Activated naive CD4-positive, alpha-beta T cell (primary cell): ENCODE measurements at places on chromosomes 6 and 20.

GRCh38 chr20:33787253-33787891 lies 23.8 kb upstream of the CHMP4B start:
- DNase-seq = no peak

- no peak for DNase-seq
These were observed 105.7 kb upstream of the FAM184A start for GRCh38 chr6:119184008-119184648.

DNA sequence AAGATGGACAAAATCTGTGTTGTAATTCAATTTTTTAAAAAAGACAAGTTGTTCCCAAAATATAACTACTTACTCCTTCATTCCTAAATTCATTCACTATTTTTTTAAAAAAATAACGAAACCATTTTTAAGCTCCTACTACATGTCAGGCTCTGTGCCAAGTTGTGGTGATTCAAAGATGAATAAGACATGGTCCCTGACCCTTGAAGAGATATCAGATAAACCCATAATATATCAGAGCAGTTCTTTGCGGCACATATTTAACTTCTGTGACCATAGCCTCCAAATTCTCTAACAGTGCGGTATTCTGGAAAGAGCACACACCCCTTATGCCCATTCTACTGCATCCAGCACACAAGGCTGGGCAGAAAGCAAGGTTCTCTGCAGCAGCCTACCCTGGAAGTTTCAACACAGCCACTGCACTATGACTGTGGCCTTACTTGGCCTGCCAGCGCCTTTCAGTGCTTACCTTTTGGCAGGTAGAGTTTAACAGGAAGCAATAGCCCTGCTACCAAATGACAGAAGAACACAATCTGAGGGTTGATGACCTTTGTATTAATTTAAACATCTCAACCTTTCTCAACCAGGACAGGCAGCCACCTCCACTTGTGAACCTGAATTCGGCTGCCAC lies 406.5 kb downstream of the BTBD9 start:
- DNase-seq = no peak

DNA sequence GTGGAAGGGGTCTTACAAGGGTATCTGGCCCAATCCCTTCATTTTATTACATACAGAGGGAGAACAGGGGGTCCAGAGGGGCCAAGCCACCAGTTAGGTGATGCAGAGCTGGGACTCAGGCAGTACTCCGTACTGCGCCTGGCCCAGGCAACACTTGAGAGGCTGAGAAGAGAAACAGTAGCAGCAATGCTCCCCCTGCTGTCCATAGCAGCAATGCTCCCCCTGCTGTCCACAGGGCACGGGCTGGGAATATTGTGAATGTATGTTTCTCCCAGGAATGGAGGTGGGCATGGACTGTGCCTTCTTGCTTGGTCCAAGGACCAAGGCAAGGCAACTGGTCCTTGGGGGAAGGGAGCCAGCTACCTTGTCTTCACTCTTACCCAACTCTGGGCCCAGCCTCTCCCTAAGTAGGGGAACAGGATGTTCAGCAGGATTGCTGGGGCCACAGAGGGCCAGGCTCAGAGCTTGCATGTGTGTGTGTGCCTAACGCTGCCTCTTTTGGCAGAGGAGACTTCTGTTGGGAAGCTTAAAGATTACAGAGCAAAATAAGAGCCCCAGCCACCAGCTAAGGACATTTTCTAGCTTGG lies 14.8 kb upstream of the FAM83C start:
- no peak for DNase-seq

DNA sequence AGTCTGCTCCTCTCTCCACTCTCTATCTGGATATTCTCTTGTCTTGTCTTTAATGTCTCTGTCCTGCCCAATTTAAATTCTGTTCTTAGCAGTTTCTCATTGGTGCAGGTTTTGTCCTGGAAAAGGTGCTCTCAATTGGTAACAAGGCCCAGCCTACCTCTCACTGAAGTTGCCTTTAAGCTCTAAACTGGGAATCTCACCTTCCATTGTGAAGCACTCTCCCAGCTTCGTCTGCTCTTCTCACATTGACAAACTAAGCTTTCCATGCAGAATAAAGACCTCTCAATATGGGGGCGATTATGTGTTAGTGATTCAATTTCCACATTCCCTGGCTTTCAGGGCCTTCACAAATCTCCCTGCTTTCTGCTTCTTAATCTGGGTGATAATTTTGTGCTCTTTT lies 1712.2 kb downstream of the GRIK2 start:
- no peak for DNase-seq

DNA sequence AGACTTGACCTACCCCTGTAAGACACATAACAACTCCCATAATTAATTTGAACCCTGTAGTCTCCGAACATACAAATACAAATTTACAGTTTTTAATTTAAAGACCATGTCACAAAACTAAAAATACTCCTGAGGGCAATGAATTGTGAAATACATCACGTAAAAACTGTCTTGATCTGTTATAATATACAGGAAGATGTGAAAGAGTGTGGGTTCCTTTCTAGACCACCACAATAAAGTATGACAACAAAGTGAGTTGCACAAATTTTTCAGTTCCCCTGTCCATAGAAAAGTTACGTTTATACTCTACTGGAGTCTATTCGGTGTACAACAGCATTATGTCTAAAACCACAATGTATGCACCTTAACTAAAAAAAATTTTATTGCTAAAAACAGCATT lies 11.0 kb upstream of the BLOC1S5 start:
- no peak for DNase-seq

GRCh38 chr6:158206740-158207421 lies 38.7 kb downstream of the GTF2H5 start:
- DNase-seq = no peak

DNA sequence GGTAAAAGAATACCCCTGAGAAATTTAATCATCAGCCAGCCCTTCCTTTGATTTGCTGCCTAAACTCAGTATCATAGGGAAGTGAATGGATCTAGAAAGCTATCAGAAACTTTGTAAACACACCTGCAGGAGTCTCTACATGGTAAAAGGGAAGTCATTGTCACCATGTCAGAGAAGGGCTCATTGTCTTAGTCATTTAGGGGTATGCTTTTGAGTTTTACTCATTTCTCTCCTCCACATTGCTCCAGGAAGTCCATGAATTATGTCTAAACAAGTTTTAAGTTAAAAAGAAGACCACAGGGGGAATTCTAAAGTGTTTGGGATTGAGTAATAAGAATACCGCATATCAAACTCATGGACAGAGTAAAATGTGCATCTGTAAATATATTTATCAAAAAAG lies 2.5 kb downstream of the SLC17A1 start:
- DNase-seq = no peak

DNA sequence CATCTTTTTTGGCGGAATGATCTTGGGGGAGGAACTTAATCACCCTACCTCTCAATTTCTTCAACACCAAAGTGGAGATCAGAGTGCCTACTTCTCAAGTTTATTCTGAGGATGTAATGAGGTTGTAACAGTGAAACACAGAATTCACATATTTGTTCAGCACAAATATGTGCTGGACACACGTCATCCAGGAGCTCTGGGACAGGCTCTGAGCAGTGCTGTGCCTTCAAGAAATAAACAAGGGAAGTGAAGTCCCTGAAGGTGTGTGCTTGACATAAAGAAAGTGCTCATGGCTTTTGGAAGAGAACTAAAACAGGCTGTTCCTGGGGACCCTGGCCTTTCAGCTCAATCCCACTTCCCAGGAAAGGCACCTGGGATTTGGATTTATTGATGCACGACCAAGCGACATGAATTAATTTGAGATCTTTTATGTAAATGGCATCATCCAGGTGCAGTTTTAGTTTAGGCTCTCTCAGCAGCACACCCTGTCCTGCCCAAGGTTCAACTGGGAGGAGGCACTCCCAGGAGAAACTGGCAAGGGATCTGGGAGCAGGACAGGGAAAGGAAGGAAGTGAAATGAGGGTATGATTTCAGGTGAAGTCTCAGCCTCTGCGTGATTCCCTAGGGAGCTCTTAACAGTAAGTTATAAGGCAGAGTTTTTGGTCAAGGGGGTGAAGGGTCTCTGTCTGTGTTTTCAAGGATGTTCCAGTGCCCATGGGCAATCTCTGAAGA lies 211.0 kb downstream of the FOXA2 start:
- DNase-seq = no peak

GRCh38 chr6:125791151-125791819 lies 525 bp downstream of the NCOA7 start:
- DNase-seq = no peak

DNA sequence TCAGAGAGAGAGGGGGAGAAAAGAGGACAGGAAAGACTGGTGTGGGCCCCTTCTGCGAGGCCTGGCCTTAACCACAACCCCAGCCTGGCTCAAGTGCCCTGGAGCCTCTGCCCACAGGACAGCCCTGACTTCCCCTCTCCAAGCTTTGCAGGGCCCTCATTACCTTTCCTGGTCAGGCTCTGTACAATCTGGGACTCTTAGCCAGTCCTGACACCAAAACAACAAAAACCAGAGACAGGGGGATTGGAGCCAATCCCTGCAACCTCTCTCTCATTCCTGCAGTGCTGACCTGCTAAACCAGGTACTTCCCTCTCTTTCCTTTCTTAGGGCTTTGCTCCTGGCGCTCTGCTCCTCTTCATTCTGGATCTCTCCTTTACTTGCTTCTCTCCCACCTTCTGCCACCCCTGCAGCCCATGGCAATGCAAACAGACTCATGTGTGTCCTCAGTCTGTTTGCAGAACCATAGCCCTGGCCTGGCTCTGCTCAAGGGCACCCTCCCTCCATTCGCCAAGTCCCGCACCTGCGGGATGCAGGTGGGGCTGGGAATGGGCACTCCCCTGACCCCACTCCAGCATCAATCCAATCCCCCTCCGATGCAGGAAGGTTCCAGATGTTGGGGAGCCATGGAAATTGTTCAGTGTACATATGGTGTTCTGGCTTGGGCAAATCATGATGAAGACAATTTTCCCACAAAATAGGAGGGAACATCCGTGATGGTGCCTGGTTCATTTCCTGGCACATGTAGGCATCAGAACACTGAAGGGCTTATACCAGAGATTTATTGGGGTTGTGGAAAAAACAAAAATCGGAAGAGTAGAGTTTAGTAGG lies 38.1 kb downstream of the RPP40 start:
- no peak for DNase-seq
